ENCODE measurements at places on chromosomes 12 and 14. TPM values are rescaled to one million over a fixed set of nuclear protein-coding genes. Genes with fewer than 3 reads are reported as not detected.

The PTPRQ gene
- not detected for total RNA-seq

The RAPGEF3 gene
- total RNA-seq, result 0.89 TPM

The SERPINA9 gene
- total RNA-seq, result not detected

DNA sequence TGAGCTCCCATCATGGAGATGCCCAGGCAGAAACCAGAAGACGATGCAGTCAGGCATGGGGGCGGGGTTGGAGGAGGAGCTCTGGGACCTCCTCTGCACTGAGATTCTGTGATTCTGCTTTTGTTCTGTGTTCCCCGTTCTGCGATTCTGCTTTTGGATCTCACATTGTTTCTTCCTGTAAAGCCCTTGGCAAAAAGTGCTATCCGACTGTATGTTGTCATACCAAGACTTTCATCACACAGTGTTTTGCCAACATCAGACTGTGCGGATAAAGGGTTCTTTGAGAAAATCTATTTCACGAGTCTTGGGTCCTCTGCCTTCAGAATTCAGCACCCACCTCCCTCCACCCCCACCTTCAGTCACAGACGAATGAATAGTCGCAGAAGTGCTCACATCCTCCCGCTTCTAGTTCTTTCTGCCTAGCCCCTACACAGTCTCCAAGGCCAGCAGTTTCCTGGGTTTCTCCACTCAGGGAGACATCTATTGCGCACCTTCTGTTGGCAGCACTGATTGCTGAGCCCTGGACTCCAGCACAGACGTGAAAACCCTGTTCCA, 24.7 kb upstream of the PWP1 start:
- DNase-seq, result no peak

- DNase-seq, result no peak
Measured at GRCh38 chr12:50062728-50063460, 5.5 kb downstream of the ASIC1 start.

DNA sequence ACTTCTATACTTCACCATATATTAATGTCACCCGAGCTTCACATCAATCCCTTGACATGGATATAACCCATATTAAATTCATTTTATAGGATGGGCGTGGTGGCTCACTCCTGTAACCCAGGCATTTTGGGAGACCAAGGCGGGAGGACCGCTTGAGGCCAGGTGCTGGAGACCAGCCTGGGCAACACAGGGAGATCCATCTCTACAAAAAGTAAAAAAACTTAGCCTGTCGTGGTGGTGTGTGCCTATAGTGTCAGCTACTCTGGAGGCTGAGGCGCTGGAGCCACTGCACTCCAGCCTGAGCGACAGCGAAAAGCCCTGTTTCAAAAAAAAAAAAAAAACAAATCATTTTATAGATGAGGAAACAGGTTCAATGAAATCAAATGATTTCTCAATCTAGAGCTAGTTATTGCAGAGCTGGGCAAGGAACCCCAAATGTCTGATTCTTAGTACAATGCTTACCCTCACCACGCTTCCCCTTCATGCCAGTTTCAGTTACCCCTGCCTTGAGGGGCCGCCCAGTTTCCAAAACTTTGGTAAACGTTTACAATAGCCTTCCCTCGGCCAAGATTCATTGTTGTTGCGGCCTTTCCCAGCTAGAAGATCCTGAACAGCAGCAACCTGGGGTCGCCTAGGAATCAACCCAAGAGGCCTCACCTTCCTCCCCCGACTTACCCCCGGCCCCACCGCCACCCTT, 751 bp downstream of the PSMB5 start:
- DNase-seq, result no peak

- no peak for DNase-seq
Measured at GRCh38 chr12:104909761-104910160, 48.3 kb downstream of the SLC41A2 start.

GRCh38 chr14:74649167-74649566, 37.1 kb upstream of the LTBP2 start:
- DNase-seq, result no peak

DNA sequence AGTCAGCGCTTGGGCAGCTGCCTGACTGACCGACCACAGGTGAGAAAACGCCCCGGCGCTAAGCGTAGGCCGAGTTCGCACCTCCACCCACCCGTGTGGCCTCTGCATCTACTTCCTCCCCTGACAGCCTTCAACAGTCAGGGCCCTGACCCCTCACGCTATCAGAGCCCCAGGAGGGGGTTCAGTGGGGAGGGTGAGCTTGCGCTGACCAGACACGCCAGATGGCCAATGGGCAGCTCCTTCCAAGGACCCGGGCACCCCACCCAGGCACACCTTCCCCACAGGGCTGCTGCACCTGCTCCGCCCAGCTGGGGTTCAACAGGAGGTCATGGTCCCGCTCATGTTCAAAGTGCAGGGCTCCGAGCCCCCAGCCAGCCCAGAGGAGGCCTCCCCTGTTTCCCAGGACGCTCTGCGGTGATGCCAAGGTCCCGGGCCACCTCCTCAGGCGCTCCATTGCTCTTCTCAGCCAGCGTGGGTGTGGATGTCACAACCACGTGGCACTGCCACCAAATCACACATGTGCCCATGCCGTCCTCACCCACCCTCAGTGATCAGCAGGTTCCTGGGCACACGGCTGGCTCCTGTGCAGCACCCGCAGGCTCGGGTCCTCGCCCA, 48.7 kb upstream of the BCL11B start:
- DNase-seq, result no peak

- DNase-seq, result no peak
Measured at GRCh38 chr12:83123039-83123438, 436.3 kb downstream of the TMTC2 start.

DNA sequence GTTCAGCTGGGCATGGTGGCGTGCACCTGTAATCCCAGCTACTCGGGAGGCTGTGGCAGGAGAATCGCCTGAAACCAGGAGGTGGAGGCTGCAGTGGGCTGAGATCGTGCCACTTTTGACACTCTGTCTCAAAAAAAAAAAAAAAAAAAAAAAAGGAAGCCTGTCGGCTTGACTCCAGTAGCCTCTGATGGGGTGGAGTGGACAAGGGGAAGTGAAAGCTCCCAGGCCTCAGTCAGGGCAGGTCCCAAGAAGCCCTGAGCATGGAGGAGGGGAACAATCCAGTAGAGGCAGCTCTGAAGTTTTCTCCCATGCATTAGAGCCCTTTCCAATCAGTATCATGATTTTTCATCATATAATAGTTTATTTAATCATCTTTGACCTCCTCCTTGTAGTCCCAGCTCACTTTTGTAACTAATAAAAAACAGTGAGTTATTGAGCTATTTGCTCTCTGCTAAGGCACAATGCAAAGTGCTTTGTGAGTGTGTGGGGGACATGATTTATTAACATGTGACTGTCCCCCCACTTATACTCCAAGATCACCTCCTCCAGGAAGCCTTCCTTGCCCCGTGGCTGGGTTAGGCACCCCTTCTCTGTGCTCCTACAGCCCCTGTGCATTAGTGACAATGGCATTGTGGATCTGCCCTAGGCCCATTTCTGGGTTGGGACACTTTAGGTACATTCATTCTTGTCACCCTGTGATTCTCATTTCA, 4.7 kb upstream of the SSH1 start:
- DNase-seq, result no peak

GRCh38 chr12:65355461-65355860, 77.0 kb downstream of the MSRB3 start:
- DNase-seq, result no peak
